ENCODE measurements at places on chromosomes 7 and 10.

DNA sequence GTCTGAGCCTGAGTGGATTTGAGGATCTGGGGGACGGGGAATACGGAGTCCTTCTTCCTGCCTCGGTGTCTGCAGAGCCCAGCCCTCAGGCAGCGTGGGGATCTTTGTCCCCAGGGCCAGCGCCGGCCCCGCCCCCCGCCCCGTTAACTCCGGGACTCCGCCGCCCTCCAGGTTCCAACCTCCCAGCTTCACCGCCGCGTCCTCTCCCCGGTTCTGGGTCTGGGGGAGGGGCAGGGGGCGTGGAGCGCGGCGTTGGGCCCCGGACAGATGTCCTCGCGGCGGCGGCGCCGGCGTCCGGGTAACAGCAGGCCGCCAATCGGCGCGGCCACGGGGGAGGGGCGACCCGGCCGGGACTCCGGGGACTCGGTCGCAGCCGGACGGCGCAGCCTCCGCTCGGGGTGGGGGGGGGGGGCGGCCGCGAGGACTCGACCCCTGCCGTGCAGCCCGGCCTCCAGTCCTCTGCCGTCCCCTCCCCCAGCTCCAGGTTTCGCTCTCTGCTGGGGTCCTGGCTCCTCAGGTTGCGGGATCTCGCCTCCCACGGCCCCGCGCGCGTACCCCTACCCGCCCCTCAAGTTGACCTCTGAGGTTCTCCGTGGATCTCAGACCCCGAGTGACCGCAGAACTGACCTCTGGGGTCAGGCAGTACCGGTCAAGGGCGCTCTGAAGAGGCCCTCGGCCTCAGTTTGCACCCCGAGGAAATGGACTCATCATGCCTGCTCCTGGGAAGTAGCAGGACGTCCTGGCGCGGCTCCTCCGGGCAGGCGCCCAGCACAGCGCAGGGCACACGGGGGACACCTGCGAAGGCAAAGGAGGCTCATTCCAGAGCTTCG, 2.3 kb upstream of the ELFN1 start:
- DNase-seq: peak; percentile 50

GRCh38 chr10:116056445-116057293, 216.3 kb downstream of the GFRA1 start:
- no peak for DNase-seq

GRCh38 chr7:69882269-69882668, 284.0 kb downstream of the AUTS2 start:
- DNase-seq: no peak

DNA sequence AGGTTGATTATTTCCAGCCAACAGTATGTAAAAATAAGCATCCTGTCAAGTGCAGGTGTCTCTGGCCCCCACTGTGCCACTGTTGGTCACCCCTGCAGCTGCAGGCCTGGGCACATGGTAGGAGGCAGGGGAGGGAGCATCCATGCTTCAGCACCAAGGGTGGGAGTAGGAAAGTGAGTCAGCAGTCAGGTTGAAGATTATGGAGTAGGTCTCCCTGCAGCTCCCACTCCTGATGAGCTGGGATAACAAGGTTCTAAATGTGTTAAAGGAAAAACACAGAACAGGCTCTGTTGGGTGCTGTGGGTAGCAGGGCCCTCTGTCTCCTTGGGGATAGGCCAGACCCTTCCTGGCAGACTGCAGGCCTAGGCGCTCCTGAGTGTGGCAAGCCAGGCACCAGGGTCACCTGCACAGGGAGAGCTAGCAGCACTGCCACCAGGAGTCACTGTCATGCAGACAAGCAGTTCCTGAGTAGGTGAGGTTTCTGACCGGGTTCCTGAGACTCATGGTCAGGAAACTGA, 59.3 kb downstream of the NUDCD3 start:
- DNase-seq: no peak

DNA sequence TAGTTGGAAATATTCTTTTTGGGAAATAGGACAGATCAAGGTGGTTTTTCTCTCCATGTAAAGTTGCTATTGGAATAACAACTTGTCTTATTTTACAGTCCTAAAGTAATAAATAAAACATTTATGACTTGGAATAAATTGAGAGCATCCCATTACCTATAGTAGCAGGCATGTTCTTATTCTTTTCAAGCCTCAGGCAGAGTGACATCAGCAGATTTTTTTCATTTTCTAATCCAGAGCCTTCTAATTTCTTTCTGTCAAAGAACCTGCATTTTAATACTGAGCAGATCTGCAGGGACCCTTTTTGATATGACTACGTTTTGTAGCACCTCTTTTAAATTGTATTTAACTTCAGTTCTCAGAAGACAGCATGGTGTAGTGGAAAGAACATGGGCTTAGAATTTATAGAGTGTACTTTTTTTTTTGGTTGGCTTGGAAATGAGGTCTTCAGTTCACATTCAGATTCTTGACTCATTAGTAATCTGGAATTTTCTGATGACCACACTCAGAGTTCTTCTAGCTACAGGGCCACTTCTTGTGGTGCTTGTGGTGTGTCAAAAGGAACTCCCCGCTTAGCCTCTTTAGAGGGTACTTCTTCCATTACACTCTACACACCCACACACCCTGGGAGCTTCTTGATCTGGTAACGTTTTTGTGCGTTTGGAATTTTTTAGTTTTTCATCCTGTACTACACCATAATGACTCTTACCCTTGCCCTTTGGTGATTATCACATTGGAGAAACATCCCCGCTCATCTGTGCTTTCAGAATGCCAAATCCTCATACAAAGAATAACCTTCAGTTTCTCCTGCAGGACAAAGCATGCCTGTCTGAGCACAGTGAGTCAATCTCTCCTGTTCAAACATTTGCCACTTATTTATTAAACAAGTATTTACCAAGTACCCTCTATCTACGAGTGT, 34.6 kb downstream of the AGK start:
- DNase-seq: no peak

DNA sequence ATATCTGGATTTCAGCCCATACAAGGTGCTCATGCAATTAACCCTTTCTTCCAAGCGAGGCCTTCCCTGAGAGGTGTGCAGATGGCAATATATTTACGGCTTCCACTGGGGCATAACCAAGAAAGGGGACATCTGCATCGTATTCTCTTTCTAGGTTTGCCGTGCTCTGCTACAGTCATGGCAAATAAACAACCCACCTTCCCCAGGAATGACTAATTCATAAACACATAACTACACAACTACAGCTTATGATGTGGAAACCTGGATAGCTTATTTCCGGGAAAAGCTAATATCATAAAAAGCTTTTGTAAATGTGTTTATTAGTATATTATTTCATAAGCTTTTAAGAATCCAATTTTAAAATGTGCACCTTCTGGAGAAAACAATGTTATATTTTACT, 120.0 kb downstream of the CAMK1D start:
- no peak for DNase-seq

GRCh38 chr7:42834676-42835075, 77.2 kb downstream of the C7orf25 start:
- no peak for DNase-seq

DNA sequence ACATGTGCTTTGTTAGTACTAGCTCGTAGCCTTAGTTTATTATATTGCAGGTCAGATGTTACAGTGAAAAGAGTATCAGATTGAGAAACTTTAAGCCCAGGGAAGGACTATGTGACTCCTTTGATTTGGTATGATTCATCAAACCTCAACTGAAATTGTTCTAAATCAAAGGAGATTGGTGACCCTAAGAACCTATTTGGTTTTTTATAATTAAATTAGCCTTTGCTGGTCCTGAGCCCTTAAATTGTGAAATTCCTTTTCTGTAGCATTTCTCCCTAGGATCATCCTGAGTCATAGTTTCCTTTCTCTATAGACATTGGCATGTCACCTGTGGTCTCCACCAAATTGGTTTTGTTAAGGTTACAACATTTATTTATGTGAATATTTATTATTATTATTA, 89.7 kb downstream of the POLR1F start:
- DNase-seq: no peak

DNA sequence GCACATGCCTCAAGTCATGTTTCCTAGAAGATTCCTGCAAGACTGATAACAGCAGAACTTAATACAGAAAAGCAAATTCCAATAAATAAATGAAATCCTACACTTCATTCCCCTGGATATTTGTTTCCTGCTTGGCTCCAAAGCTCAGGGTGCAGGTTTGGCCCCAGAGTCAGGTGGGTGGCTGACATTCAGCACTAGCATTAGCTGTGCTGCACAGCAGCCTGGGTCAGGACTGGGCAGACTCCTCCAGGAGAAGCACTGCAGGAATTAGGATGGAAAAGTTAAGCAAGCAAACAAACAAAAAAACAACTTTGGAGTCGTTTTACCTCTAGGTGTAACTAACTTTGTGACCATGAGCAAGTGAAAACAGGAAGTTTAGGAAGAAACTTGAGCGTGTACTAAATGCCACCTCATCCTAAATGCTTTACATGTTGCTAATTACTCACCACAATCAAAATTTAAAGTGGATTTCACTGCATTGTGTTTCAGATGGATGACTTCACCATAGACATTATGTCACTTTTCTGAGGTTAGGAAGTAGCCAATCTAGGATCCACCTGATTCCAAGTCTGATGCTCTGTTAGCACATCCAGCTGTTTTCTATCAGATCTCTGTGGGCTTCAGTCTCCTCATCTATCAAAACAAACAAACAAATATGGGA, 239.4 kb downstream of the C7orf25 start:
- no peak for DNase-seq

GRCh38 chr7:80611353-80611752, 27.1 kb upstream of the CD36 start:
- DNase-seq: no peak

- DNase-seq: no peak
These were observed 1092.8 kb upstream of the POT1 start for GRCh38 chr7:126022452-126022851.

DNA sequence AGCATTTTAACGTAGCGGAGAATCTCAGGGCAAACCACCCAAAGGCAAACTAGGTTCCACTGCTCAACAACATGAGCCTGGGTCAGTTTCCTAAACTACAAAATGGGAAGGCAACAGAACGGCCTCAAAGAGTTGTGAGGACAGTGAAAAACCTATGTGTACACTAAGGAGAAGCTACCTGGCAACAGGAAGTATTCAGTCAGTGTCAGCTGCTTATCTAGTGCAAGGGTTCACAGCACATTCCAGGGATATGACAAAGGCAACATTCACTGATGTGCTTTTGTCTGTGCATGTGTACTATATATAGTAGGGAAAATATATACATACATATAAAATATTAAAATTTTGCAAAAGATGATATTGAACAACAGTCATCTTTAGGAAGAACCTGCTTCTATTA, 17.2 kb downstream of the NUDCD3 start:
- DNase-seq: no peak

DNA sequence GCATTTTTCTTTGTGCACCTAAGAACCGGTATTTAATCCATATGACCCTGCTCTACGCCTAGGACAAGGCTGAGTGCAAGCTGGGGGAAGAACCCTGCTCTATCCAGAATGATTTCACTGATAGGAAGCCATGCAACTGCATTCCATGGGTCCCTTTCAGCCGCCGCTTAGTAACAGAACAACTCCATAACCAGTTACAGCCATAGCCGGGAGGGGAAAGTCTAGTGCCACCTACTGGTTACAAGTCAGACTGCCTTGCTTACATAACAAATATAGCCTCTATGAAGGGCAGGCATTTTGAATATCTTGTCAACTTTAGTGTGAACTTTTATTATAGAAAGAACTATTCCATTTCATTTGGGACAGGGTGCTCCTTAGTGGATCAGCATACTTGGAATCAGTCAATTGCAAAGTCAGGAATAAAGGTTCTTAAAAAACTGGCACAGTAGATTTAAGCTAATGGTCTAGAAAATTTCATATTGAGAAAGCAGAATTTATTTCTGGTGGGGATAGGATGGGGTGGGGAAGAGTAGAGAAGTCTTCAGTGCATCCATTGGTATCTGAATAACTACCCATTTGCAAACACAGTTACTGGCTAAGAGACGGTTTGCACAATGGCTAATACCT, 521.7 kb downstream of the ADRA2A start:
- DNase-seq: peak; percentile 61

- no peak for DNase-seq
These were observed 94.3 kb downstream of the IDE start for GRCh38 chr10:92479547-92479946.

- no peak for DNase-seq
These were observed 467.4 kb upstream of the SORCS1 start for GRCh38 chr10:107631876-107632275.

GRCh38 chr7:31464601-31465000, 49.3 kb upstream of the ITPRID1 start:
- DNase-seq: no peak

GRCh38 chr7:27064159-27064558, 31.6 kb downstream of the HOXA1 start:
- no peak for DNase-seq

DNA sequence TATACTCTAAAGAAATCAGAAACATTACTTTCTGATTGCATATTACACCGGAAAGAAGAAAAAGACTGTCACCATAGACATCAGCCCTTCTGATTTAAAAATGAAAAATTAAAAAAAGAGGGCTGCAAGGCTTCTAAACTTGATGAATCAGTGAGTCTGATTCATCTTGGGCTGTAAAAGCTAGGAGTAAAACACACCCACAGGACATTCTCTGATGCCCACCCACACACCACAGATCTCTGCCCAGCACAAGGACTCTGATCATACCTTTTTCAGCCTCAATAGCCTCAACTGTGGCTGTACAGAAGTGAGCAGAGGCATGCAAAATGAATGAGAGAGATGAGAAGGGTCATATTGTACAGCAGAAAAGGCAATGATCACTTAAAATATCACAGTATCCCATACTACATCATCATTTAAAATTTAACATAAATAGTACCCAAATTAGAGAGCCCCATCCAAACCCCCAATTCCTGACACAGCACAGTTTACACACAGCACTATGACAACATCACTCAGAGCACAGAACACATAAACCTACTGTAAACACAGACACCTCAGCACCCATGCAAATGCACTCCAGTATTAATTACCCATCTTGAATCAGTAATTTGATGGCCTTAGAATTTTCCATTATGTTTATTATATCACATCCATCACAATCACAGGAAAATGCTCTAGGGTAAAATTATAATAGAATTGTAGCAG, 6.4 kb upstream of the MSS51 start:
- DNase-seq: no peak

DNA sequence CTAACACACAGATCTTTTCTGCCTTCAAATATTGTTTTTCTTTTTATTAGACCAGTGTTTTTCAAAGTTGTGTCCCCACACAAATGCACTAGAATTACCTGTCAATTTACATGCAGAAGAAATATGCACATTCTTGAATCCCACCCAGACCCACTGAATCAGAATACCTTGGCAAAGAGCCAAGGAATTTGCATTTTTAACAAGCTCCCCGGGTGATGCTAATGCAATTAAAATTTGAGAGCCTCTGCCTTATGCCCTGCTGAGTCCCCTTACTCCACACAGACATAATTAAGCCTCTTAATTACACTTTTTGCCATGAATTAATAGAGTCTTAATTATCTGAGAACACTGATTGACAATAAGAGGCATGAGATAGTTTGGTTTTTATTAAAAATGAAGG, 201.2 kb upstream of the GRB10 start:
- no peak for DNase-seq

All from sciatic nerve (tissue), 2 donors.